Articular chondrocyte of knee joint (primary cell): ENCODE measurements at places on chromosomes 7 and 10. TPM values are rescaled to one million over a fixed set of nuclear protein-coding genes. Genes with fewer than 3 reads are reported as not detected.

LLCFC1 gene
- not detected in 2 replicates for total RNA-seq

ADAM8 gene
- total RNA-seq: 0.32 and 0.65 TPM in 2 replicates

TEX47 gene
- not detected in 2 replicates for total RNA-seq

KNDC1 gene
- 0.54 and 0.65 TPM in 2 replicates for total RNA-seq

FKBP6 gene
- under 0.01 TPM in 1 of 2 replicates, not detected in the other for total RNA-seq

BEND7 gene
- total RNA-seq: 11.9 and 12.0 TPM in 2 replicates

HK1 gene
- 108 and 111 TPM in 2 replicates for total RNA-seq

SORBS1 gene
- 1.3 and 2.6 TPM in 2 replicates for total RNA-seq

OAT gene
- 127 and 230 TPM in 2 replicates for total RNA-seq

WDFY4 gene
- 0.11 and 0.13 TPM in 2 replicates for total RNA-seq

LOXL4 gene
- total RNA-seq: 13.7 and 32.8 TPM in 2 replicates

OR9A2 gene
- total RNA-seq: 0.22 TPM in 1 of 2 replicates, not detected in the other

PRLHR gene
- total RNA-seq: not detected in 2 replicates

RAPGEF5 gene
- 3.4 and 4.3 TPM in 2 replicates for total RNA-seq

LRRC61 gene
- 3.5 and 6.7 TPM in 2 replicates for total RNA-seq

TLX1 gene
- not detected in 2 replicates for total RNA-seq

SPRN gene
- 0.11 and 0.13 TPM in 2 replicates for total RNA-seq

TCAF2 gene
- 7.0 and 8.2 TPM in 2 replicates for total RNA-seq

RAMP3 gene
- 0.11 and 0.13 TPM in 2 replicates for total RNA-seq

LIMK1 gene
- total RNA-seq: 15.6 and 18.3 TPM in 2 replicates

C7orf57 gene
- under 0.01 TPM in 1 of 2 replicates, not detected in the other for total RNA-seq
